ENCODE measurements at places on chromosomes 4 and X. TPM values are rescaled to one million over a fixed set of nuclear protein-coding genes. Genes with fewer than 3 reads are reported as not detected.

DNA sequence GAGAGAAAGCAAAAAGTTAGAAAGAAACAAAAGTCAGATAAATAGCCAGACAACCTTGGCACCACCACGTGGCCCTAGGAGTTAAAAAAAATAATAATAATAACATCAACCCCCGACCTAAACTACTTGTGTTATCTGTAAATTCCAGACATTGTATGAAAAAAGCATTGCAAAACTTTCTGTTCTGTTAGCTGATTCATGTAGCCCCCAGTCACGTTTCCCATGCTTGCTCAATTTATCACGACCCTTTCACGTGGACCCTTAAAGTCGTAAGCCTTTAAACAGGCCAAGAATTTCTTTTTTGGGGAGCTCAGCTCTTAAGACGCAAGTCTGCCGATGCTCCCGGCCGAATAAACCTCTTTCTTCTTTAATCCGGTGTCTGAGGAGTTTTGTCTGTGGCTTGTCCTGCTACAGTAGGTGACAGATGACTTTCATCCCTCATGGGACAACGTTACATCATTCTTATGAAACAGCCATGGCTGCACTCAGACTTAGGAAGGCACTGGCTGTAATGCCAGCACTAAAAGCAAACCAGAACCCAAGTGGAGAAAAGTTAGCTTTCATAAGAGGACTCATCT, 520 bp downstream of the ACOX3 start:
- no peak for DNase-seq

DNA sequence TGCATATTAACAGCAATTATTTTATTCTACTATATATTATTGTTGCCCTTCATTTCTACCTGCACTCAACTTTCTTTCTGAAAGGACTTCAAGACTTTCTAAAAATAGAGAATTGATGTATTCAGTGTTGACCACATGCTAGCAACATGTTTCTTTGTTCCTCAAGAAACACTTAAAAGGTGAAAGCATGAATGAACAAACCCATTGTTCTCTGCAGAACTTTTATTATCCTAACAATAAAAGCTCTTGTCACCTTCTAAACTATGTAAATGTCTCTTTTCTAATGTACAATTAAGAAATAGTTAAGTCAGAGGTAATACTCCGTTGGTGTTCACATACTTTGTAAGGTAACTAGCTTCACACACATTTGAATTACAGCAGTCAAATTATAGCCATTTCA, 638.7 kb downstream of the FSTL5 start:
- no peak for DNase-seq

DNA sequence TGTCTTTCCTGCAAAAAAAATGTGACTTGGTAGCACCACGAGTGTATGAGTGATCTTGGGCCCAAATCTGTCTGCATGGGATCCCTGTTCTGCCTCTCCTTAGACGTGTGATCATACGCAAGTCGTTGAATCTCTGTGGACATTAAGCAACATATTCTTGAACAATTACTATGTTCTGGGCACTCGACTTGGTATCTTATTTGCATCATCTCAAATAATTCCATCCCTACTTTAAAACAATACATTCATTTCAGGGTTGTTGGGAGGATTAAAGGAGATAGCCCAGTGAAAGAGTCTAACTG, 145.4 kb upstream of the CPEB2 start:
- DNase-seq = no peak

DNA sequence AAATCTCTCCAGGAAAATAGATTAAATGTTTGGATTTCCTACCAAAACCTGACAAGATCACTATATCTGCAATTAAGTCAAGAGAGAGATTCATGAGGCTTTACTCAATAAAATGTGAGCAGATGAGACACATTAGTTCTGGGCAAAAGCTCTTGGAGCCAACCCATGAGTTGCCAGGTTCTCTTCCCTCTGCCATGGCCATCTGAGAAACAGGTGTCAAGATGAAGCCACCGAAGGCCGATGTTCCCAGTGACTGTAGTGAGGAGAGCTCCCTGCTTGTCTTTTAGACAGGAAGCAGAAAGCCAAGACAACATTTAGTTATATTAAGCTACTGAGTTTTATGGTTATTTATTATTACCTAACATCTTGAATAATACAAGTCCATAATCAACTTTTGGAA, 1068.7 kb downstream of the STPG2 start:
- no peak for DNase-seq

DNA sequence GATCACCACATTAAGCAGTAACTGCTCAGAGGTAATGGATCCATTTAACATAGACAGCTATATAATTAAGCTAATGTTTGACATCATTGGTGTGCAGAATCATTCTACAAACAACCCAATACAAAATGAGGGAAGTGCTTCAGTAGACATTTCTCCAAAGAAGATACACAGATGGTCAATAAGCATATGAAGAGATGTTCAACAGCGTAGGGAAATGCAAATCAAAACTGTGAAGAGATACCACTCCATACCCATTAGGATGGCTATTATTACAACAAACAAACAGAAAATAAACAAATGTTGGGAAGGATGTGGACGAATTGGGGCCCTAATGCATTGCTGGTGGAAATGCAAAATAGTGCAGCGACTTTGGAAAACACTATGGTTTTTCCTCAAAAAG, 294.6 kb downstream of the ANK2 start:
- no peak for DNase-seq

DNA sequence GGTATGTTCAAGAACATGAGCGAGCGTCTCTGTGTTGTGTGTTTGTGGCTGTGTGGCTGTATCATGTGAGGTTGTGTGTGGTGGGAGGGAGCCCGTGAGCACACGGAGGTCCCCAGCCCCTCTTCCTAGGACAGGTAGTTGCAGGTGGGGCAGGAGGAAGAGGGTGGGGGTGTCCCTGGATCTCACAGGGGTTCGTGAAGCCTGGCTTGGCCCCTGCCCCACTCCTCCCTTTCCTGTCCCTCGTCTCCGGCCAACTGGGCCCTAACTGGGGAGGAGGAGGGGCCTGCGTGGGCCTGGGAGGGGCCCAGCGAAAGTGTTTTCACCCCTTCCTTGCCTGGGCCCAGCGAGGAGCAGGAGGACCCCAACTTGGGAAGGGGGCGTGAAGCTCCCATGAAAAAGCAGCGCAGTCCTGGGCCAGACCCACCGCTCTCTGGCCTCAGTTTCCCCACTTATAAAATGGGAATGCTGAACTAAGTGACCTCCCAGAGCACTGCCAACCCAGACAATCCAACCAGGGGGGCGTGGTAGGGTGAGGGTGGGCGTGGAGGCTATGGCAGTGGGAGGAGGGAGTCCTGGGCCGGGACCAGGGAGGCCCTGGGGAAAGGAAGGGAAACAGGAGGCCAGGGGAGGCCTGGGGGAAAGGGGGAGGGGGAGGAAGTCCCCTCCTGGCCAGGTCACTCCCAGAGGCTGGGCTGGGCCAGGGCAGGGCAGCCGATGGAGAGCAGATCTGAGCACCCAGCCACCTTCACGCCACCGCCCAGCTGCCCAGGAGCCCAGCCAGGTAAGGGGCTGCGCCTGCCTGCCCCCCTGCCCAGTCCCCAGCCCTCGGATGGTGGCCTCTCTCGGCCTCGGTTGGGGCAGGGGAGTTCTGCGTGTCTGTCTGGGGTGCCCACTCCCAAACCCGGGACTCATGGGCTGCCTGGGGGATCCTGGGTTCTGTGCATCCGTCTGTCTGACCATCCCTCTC, at the start of gene AVPR2:
Gene AVPR2, plus strand, starts transcription at position 683 of the 967 bp plus-strand sequence. CDS start 473 bp downstream, outside the sequence.
- no peak for DNase-seq

GRCh38 chrX:47210661-47211425, 7.6 kb upstream of the CDK16 start:
- no peak for DNase-seq

- no peak for DNase-seq
Measured at GRCh38 chr4:83390944-83391343, 56.3 kb upstream of the HPSE start.

DNA sequence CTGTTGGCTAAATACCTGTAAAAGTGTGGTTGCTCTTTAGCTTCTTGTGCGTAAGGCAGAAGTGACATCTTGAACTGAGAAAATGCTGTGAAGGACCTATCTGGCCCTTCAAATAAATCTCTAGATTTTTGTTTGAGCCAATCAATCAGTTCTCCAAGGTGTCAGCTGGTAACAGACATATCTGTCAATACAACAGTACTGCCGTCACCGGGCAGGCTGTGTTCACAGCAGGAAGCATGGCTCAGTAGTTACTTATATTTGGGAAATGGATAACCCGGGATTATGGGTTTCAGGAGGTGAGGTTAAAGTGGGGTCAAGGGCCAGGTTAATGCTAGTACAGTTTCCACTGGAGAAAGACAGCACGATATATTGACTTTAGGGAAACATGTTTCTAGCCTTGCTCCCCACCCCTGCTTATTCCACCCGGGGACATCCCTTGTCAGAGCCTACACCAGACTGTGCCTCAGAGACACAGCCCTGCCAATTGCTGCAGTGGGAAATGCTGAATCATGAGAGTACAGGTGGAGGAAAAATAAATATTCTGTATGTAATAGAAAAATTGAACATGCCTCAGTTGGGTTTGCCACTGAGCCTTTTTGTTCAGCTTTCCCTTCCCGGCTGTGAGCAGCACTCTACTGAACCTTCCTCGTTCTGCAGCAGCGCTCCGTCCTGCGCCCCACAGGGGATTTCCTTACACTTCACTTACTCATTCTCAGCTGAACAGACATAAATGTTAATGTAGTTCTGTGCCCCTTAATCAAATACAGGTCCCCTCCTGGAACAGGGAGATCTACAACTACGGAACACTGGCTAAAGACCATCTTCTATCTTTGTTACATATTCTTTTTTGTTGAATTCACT, 121.1 kb downstream of the MGST2 start:
- DNase-seq = no peak

DNA sequence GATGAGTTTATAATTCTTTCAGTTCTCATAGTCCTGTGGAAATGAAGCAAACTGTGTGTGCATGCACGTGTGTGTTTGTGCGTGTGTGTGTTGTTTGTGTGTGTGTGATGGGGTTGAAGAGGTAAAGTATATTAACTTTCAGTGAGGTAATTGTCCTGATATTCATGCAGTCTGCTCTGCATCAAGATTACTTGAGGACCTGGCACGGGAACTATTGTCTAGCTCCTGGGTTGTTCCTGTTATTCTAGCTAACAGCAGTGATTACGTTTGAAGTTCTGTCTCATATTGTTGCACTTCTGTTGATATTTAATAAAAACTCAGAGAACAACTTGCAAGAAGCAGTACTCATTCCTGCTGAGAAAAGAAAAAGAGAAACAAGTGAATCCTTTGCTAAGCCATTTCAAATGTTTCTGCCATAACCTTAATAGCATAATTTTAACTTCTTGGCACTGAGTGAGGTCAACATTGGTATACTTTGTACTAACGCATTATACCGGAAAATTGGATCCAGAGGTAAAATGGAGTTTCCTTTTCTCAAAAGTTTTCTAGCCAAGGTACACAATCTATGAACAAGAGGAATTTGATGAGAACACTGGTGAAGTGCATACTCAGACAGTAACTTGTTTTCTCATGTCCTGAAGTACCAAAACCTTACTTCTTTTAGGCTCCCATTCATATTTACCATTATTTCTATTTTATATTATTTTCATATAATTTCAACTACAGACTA, 113.2 kb downstream of the SPCS3 start:
- no peak for DNase-seq

DNA sequence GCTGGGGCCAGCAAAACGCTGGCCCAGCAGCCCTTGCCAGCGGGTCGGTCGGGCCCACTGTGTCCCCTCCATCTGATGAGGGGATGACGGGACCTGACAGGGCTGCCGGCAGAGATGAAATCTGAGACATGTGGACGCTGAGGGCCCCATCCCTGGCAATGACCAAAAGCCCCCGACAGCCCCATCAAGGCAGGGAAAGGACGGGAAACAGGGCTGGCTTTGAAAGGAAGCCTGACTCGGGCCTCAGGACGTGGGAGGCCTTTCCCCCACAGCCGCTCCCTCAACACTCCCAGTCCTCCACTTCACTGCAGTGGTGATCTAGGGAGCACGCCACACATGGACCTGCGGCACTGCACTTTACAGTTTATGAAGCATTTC, 202.4 kb downstream of the AFAP1 start:
- DNase-seq = no peak

GRCh38 chr4:52015366-52015765, 4.8 kb downstream of the LRRC66 start:
- DNase-seq = no peak

- no peak for DNase-seq
Measured at GRCh38 chr4:174377613-174378012, 93.9 kb downstream of the CEP44 start.

- DNase-seq = no peak
Measured at GRCh38 chr4:53852343-53852742, 212.1 kb downstream of the CHIC2 start.

GRCh38 chrX:53239474-53239873, 14.5 kb upstream of the KDM5C start:
- DNase-seq = no peak

DNA sequence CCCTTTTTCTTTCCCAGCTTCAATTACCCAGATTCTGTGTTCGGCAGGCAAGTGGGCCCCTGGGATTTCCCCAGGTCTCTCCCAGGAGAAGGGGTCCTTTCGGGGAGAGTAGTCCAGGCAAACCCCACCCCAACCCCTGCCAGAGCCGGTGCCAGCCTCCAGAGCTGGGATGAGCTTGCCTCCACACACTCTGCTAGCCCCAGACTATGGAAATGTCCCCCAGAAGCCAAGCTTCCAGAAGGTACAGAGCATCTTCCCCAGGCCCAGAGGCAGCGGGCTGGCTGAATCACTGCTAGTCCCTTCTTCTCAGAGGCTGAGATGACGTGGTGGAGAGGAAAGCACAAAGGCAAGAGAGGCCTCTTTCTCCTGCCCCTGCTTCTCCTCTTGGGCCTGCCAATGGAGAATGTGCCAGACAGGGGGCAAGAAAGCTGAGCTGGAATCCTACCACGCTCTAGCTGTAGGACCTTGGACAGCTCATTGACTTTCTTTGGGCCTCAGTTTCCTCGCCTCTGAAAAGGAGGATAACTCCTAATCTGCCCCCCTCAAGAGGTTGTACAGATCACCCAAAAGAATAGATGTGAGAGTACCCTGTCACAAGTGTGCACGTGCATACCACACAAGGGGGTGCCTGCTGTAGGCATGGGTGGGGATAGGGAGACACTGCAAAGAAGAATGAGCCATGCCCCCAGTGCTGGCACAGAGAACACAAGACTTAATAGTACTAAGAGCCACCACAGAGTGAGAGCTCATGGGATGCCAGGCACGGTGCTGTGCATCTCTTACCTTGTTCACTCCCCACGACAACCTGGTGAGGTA, 2.1 kb downstream of the SASH3 start:
- DNase-seq = peak; percentile 49

- no peak for DNase-seq
Measured at GRCh38 chr4:5101571-5101970, 50.3 kb downstream of the STK32B start.

DNA sequence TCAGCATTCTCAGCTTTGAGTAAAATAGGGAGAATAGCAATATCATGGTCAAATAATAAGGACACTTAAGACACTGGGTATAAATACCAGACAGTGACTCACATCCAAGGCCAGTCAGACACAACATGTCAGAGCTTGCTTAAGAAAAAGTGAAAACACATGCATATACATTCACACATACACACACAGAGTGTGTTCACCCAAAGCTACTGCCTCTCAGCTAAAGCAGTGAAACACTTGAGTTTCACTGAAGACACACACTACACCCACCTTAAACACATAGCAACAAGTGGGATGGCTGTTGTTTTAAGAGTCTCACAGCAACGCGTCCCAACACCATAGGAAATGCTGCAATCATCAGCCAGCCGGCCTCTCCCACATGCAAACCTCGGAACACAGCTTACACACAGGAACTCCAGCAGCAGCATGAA, 14.4 kb downstream of the SHROOM4 start:
- DNase-seq = no peak

The TRIM75 gene
- total RNA-seq = not detected

The PPP2R2C gene
- not detected for total RNA-seq

The IL1RAPL1 gene
- not detected for total RNA-seq

The CT45A1 gene
- total RNA-seq = not detected

The ADRA2C gene
- not detected for total RNA-seq

The MAGEB6 gene
- not detected for total RNA-seq

The UCP1 gene
- total RNA-seq = not detected

Measured in CD4-positive, alpha-beta T cell (primary cell).